ENCODE measurements at places on chromosomes 13 and 19. TPM values are rescaled to one million over a fixed set of nuclear protein-coding genes. Genes with fewer than 3 reads are reported as not detected.
A peak's percentile ranks its signal among the peaks of the same experiment; 100 is the strongest.

- peak; percentile 90 for DNase-seq
Measured at GRCh38 chr19:633068-633785, at the start of gene POLRMT. Gene POLRMT, minus strand, starts transcription at chr19:633537. Its CDS starts 25 bp downstream, at chr19:633512.

The GPR183 gene
- total RNA-seq = 22.8 TPM

The CTXN1 gene
- total RNA-seq = 0.63 TPM

DNA sequence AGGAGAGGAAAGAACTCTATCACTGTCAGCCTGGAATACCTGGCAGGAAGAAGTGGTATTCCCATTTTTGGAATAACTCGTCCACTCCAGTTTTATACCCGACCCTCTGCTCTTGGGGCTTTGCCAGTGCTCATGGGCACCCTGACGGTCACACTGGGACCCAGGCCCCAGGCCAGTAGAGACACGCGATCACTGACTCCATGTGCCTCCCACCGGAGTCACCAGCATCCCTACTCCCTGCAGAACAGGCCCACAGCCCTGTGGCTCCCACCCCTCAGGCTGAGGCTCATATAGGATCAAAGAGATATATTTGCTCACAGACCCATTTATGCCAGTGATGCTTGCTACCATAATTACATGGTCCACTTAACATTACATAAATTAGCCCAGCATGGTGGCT, 3.5 kb downstream of the GRTP1 start:
- DNase-seq = no peak

DNA sequence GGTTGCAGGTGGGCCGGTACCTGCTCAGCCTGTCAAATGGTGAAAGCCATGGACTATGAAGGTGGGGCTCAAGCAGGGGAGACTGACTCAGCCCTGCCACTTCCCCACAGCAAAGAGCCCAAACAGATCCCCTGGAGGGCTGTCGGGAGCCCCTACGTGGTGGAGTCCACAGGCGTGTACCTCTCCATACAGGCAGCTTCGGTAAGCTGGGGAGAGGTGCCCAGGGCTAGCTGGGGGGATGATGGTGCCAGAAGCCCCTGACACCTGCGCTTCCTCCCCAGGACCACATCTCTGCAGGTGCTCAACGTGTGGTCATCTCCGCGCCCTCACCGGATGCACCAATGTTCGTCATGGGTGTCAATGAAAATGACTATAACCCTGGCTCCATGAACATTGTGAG, 3.2 kb upstream of the TMEM147 start:
- no peak for DNase-seq

The MCEMP1 gene
- 0.26 TPM for total RNA-seq

- no peak for DNase-seq
Measured at GRCh38 chr19:51830274-51830673, 35.3 kb downstream of the FPR3 start.

DNA sequence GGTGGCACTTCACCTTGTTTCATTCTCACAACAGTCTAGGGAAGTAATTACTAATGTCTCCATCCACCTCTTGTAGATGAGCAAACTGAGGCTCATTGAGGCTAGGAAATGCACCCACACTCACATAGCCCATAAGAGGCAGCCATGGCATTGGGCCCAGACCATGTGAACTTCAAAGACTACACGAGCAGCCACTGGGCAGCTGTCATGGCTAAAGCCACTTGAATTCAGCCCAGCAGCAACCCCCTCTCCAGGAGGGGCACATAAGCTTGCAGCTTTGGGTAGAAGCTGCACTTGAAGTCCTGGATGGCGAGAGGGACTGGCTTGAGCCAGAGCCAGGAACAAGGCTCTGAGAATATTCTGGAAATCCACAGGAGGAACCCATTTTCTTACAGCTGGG, 13.4 kb downstream of the ALOX5AP start:
- no peak for DNase-seq

The CYP4F11 gene
- total RNA-seq = 1.0 TPM

DNA sequence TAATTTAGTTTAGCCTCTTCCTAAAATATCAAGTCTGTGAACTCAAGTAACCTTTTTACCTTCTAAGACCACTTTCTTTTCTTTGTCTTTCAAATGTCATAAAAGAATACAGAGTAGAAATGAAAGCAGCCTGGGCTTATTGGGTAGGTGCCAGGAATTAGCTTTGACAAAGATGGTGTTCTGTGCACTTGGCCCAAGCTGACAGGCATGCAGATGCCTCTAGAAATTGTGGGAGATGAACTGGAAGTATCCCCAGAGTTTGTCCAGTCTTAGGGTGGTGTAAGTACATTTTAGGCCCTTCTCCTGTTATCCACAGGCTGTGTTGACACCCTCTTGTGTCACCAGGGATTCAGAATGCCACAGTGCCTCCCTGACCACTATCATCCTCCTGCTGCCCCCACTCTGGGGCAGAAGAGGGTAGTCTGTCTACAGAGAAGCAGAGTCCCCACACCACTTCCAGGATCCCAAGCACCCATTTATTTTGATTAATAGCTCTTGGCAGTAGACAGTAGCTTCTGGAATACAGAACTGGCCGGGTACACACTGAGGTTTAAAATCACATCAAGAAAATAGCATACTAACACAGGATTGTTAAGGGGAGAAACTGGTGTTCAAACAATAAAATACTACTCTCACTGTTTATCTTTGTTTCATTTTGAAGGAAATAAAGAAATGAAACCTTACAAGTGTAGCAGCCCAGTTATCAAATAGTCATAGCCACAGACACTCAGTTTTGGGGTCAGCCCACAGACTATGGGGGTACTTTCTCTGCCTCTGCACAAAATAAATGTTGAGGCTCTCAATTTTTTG, 343.2 kb downstream of the KCNRG start:
- DNase-seq = no peak

DNA sequence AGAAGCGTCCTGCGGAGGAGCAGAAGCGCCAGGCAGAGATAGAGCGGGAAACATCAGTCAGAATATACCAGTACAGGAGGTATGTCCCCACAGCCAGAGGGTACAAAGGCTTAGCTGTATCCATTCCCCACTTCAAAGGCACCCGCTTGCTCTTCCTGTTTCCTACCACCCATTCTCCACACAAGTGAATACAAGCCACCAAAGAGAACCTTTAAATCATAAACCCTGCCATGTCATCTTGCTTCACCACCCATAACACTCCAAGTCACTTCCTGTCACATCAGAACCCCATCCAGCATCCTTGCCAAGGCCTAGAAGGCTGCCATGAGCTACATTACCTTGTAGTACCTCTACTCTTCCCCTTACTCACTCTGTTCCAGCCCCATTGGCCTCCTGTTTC, 205.8 kb downstream of the LMO7 start:
- DNase-seq = no peak

DNA sequence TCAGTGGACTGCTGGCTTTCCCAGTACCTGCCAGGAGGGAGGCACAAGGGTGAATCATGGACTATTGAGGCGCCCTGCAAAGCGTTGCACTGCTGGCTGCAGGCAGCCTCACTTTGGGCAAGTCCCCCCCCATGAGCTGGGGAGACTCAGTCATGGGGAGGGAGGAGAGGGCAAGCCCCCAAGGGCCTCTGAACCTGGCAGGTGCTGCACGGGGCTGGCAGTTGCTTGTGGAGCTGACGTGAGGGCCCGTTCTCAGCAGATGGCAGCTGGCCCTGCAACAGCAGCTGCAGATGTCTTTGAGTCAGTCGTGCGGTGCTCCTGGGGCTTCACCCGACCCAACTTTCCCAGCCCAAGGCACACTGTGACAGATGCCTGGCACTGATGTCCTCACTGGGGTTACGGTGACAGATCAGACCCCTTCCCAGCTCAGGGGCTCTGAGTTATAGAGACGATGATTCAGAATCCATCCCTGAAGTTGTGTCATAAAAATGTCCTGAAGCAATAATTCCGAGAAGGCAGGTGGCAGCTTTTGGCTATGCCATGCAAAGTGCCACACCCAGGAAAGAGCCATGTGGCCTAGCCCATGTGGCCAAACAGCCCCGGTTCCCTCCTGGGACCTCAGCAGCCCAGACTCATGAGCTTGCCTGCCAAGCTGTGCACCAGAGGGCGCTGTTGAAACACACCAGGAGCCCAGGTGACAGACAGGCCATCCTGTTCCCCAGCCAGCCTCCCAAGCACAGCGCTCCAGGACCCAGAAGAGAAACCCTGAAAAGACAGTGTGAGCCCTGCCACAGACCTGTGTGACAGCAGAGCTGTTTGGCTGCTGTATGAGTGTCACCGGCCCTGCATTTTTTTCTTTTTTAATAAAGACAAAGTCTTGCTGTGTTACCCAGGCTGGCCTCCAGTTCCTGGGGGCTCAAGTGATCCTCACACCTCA, 53.6 kb upstream of the LDLR start:
- peak; percentile 29 for DNase-seq

The SLC8A2 gene
- total RNA-seq = 1.5 TPM

The C19orf33 gene
- 36.8 TPM for total RNA-seq

DNA sequence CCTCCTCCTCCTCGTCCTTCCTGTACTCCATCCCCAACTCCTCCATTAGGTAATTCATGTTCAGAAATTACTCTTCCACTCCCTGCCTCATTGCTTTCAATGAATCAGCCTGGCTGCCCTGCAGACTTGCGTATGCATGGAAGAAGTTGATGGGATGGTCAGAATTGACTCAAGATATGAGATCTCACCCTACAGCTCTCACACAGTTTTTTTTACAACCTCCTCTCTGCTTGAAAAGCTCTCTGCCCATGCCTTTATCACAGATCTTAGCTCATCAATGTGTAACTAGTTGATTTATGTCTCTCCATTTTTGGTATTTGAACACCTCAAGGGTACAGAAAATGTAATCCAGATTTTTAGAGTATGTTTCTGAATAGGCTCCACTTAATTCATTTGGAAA, 506.9 kb downstream of the TBC1D4 start:
- DNase-seq = no peak

The POSTN gene
- 1,032 TPM for total RNA-seq

DNA sequence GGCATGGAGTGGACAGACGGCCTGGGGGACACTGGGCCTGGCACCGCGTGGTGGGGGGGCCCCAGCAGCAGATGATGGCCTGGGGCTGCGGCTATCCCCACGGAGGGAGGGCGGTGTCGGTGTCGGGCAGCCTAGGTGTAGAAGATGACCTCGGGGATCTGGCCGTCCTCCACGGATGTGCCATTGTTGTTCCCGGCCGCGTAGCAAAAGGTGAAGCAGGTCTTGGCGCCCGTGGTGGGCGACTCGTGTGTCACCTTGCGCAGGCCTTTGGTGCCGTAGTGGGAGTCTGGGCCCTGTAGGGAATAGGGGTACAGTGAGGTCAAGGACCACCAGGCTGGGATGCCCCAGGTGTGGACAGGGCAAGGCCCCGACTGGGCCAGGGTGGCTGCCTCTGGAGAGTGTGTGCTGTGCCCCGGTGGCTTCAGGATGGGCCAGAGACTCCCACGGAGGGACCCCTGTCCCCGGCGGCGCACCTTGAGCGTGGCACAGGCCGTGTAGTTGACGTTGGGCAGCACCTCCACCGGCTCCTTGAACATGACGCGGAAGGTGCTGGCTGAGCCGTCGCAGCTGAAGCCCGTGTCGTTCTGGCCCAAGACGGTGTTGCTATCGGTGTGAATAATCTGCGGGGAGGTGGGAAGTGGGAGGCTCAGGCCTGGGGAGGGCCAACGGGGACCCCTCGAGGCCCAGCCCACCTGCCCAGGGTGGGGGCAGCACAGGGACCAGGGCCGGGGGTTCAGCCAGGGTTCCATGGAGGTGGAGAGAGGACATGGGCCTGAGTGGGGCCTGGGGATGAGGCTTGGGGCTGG, 29.0 kb downstream of the BTBD2 start:
- DNase-seq = no peak

The ACP5 gene
- total RNA-seq = 1.1 TPM

DNA sequence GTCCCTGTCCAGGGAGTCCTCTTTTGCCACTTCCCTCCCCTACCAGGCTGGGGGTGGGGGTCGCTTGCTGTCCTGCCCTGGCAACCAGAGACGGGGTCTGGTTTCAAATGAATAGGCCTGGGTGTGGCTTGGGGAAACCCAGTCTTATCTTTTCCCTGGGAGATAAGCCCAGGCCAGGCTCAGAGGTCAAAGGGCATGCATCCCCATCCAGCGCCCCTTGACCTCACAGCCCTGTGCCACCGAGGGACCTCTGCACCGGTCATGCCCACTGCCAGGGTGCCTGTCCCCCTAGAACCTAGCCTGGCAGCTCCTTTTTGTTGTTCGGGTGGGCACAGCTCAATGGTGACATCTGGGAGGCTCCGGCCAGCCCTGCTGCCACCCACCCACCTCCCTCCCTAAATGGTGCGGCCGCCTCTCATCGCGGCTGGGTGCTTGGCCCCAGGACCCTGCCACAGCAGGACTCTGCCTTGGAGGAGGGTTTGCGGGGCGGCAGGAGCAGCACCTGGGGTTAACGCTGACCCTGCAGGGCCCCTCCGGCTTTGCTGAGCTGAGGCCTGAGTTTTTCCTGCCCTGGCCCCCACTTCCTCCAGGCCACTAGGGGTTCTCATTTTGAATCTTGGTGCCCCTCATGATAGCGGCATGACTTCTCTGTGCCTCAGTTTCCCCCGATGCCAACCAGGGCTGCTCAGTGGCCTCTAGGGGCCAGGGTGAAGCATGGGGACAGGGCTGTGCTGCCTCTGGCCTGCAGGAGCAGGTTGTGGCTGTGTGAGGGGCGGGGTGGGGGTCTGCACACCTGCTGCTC, 2.9 kb upstream of the CERS1 start:
- no peak for DNase-seq

- no peak for DNase-seq
Measured at GRCh38 chr19:35206855-35207254, 21.7 kb downstream of the FAM187B start.

- no peak for DNase-seq
Measured at GRCh38 chr13:21048901-21049698, 12.3 kb downstream of the LATS2 start.

The CACNG8 gene
- 0.11 TPM for total RNA-seq

GRCh38 chr13:109677206-109677605, 109.2 kb downstream of the IRS2 start:
- no peak for DNase-seq

- DNase-seq = no peak
Measured at GRCh38 chr19:7971553-7972520, 28.4 kb upstream of the TIMM44 start.

DNA sequence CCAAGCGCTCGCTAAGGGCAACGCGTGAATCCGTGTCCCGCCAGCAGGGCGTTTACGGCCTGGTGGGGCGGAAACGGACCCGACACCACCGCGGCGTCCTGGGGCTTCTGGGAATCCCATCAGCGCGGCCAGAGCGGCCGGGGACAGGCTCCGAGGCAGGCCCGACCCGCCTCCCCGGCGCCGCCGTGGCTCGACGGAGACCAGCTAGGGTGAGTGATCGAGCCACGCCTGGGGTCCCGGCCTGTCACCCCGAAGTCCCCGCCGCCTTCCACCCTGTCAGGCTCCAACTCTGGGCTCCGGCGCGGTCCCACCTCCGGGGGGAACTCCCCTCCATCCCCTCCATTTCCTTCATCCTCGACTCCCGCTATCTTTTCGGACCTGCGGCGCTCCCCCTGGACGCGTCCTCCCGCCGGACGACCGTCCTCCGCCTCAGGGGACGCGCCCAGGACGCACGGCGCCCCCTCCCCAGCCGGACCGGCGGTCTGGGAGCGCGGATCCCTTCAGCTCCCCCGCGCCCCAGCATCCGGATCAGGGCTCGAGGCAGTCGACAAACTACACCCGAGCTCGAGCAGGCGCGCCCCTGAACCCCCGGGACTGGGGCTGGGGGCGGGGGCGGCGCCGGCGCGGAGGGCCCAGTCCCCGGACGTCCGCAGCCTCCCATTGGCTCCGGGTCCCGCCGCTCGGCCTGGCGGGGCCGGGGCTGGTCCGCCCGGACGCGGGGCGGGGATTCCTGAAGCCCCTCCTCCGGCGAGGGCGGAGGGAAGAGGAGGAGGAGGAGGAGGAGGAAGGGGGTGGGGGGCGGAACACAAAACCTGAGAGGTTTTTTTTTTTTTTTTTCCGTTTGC, 638 bp upstream of the BICRA start:
- peak; percentile 76 for DNase-seq

The TUBA3C gene
- not detected for total RNA-seq
